Caco-2 (cell line): ENCODE measurements at places on chromosomes 3 and 15. TPM values are rescaled to one million over a fixed set of nuclear protein-coding genes. Genes with fewer than 3 reads are reported as not detected.
A peak's percentile ranks its signal among the peaks of the same experiment; 100 is the strongest.

DNA sequence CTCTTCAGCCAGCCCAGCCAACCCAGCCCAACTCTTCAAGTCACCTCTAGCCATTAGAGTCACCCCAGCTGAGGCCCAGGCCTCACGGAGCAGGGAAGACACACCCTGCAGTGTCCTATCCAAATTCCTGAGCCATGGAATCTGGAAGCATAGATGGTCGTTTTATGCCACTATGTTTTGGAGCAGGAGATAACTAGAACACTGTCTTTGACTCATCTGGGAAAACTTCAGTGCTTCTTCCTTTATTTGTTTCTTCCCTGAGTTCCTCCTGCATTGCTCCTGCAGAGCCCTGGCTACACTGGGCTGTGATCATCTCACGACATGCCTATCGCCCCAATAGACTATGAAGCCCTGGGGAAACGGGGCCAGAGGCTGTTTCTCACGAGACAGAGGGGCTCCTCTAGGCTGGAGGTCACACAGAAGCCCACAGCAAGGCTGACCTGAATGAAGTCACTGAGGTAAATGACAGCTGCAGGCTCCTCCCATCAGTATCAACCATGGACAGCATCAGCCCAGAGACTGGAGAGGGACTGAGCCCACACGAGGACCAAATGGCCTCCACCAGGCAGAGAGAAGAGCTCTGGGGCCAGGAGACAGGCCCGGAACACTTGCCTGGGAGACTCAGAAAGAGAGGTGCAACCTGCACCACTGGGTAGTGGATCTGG lies 22.7 kb downstream of the CRABP1 start:
- peaks cover 21% of the 10 kb centered on the region for H3K4me1 ChIP-seq
- no peak overlapping the region for H3K4me3 ChIP-seq
- DNase-seq = no peak
- H3K27me3 ChIP-seq = no peaks in the 10 kb centered on the region
- no peak overlapping the region for H3K27ac ChIP-seq

GRCh38 chr3:45130476-45130875 lies 15.7 kb downstream of the CDCP1 start:
- H3K27me3 ChIP-seq = no peaks in the 10 kb centered on the region
- H3K36me3 ChIP-seq = no peaks in the 10 kb centered on the region
- DNase-seq = no peak
- no peak overlapping the region for H3K4me3 ChIP-seq
- H3K4me1 ChIP-seq = no peaks in the 10 kb centered on the region

Gene PLCL2
- 0.07 TPM in 1 of 2 replicates, not detected in the other for total RNA-seq

DNA sequence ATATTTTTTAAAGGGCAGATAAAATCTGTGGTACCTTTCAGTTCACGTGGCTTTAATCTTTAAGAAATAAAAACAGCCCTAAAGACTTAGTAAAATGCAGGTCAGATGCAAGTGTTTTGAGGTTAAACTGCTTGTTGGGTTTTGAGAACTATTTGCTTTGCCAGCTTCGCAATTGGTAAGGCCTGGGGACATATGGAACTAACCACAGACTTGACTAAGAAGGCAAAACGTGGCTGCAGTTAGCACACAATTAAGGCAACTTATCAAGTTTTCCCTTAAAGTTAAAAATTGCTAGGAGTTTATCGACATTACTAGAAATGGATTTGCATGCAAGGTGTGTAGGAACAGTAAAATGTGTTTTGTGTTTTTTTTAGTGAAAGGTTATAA lies 206.9 kb downstream of the ZNF385D start:
- H3K36me3 ChIP-seq = no peaks in the 10 kb centered on the region
- H3K27ac ChIP-seq = no peak overlapping the region
- H3K4me3 ChIP-seq = no peak overlapping the region
- DNase-seq = no peak
- no peaks in the 10 kb centered on the region for H3K27me3 ChIP-seq

GRCh38 chr3:127964053-127964452 lies 49.0 kb downstream of the KBTBD12 start:
- no peaks in the 10 kb centered on the region for H3K27me3 ChIP-seq
- no peak overlapping the region for H3K4me3 ChIP-seq
- DNase-seq = no peak
- H3K4me1 ChIP-seq = peaks cover 12% of the 10 kb centered on the region
- no peaks in the 10 kb centered on the region for H3K36me3 ChIP-seq
- no peak overlapping the region for H3K27ac ChIP-seq

- no peak overlapping the region for H3K4me3 ChIP-seq
- H3K27me3 ChIP-seq = no peaks in the 10 kb centered on the region
- DNase-seq = no peak
- no peak overlapping the region for H3K27ac ChIP-seq
- H3K4me1 ChIP-seq = no peaks in the 10 kb centered on the region
Measured at GRCh38 chr3:125110016-125110875, 54.4 kb upstream of the HEG1 start.

Gene STRIT1
- total RNA-seq = not detected in 2 replicates

GRCh38 chr3:159852266-159852665 lies 136.4 kb upstream of the IL12A start:
- no peaks in the 10 kb centered on the region for H3K27me3 ChIP-seq
- H3K36me3 ChIP-seq = no peaks in the 10 kb centered on the region
- peaks cover 43% of the 10 kb centered on the region for H3K4me1 ChIP-seq
- no peak for DNase-seq

Gene TUSC7
- not detected in 2 replicates for total RNA-seq

DNA sequence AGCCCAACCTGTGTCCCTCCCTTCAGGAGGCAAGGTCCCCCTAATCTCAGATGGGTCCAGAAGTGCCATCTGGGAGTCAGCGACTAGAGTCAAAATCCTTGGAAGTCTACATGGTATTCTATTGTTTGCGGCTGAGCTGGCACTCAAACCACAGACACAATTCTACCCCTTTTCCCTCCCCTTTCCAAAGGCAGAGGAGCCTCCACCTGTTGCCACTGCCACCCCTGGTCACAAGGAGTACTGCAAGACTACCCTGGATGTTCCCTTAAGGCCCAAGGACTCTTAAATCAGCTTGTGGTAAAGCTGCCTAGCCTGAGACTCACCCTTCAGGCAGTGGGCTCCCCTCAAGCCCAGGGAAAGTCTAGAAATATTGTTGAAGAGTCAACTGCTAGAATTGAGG lies 4.3 kb upstream of the OR5H6 start:
- no peaks in the 10 kb centered on the region for H3K36me3 ChIP-seq
- no peak overlapping the region for H3K4me3 ChIP-seq
- peak; percentile 29 for DNase-seq
- no peaks in the 10 kb centered on the region for H3K27me3 ChIP-seq

GRCh38 chr15:75648156-75649000 lies 666 bp downstream of the SNX33 start:
- H3K4me1 ChIP-seq = peaks cover 45% of the 10 kb centered on the region
- peak overlapping the region; percentile 66 for H3K4me3 ChIP-seq
- H3K27me3 ChIP-seq = no peaks in the 10 kb centered on the region
- DNase-seq = peak; percentile 65

DNA sequence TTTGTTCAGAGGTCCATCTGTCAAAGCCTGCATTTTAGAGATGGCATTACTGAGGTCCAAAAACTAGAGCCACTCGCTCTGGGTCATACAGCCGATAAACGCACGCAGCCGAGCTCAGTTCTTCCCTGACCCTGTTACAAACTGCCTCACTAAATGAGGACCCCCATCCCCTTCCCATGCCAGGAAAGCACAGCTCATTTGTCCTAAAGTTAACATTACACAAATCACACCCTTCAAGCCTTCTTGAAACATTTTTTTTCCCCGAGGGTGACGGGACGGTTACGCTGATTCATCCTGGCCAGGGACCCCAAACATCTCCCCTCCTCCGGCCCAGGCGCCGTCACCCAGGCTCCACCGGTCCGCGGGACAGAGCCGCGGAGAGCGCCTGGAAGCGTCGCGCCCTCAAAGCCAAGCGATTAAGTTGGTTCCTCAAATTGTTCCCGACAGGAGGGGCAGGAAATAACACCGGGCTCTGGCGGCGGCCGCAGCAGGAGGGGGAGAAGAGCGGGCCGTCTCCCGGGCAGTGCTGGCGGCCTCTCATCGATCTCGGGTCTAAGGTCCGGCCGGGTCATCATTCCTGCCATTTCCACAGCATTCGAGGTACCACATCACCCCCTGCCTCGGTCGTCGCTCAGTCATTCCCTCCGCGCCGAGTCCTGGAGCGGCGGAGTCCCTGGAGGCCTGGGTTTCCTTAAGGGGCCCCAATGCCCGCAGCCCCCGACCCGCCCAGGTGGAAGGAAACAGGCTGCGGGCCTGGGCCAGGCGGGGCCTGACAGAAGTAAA lies 619 bp upstream of the CMTM8 start:
- peak overlapping the region; percentile 87 for H3K4me3 ChIP-seq
- H3K27me3 ChIP-seq = no peaks in the 10 kb centered on the region
- H3K4me1 ChIP-seq = peaks cover 14% of the 10 kb centered on the region
- DNase-seq = peak; percentile 56

Gene KNL1
- total RNA-seq = 24.8 and 29.5 TPM in 2 replicates

Gene CLSTN2
- total RNA-seq = 20.1 and 26.1 TPM in 2 replicates

Gene PATL2
- 0.32 TPM in 1 of 2 replicates, not detected in the other for total RNA-seq

Gene AVEN
- total RNA-seq = 8.3 and 8.7 TPM in 2 replicates

Gene ROPN1B
- total RNA-seq = 0.30 TPM in 1 of 2 replicates, not detected in the other

- no peaks in the 10 kb centered on the region for H3K27me3 ChIP-seq
- no peak overlapping the region for H3K4me3 ChIP-seq
- DNase-seq = no peak
- H3K36me3 ChIP-seq = no peaks in the 10 kb centered on the region
- peaks cover 8% of the 10 kb centered on the region; the same call in 1 of the 2 replicates for H3K4me1 ChIP-seq
Measured at GRCh38 chr3:40719660-40720287, 195.0 kb downstream of the ZNF621 start.

GRCh38 chr3:30357897-30358296 lies 248.5 kb upstream of the TGFBR2 start:
- peaks cover 8% of the 10 kb centered on the region for H3K4me1 ChIP-seq
- no peak for DNase-seq
- no peaks in the 10 kb centered on the region for H3K36me3 ChIP-seq
- H3K27ac ChIP-seq = no peak overlapping the region
- H3K4me3 ChIP-seq = no peak overlapping the region

GRCh38 chr15:41558400-41559238 lies at the start of gene TYRO3:
Gene TYRO3, plus strand, starts transcription at chr15:41559212. Its CDS starts 46 bp downstream, at chr15:41559258.
- H3K4me1 ChIP-seq = peaks cover 45% of the 10 kb centered on the region
- H3K27ac ChIP-seq = peak within 1 kb of the TSS; percentile 91
- H3K36me3 ChIP-seq = peaks cover 3% of the 10 kb centered on the region
- DNase-seq = peak; percentile 81
- H3K27me3 ChIP-seq = no peaks in the 10 kb centered on the region

Gene CLDN1
- total RNA-seq = 38.9 and 39.3 TPM in 2 replicates

Gene AGBL1
- not detected in 2 replicates for total RNA-seq

DNA sequence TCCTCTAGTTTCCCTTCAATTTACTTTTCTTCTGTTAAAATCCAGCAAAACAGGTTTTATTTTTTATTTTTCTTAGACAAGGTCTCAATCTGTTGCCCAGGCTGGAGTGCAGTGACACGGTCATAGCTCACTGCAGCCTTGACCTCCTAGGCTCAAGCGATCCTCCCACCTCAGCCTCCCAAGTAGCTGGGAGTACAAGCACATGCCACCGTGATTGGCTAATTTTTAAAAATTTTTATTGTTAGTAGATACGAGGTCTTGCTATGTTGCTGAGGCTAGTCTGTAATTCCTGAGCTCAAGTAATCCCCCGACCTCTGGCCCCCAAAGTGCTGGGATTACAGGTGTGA lies 41.6 kb downstream of the ILDR1 start:
- H3K27ac ChIP-seq = no peak overlapping the region
- H3K4me1 ChIP-seq = no peaks in the 10 kb centered on the region
- no peak overlapping the region for H3K4me3 ChIP-seq
- no peaks in the 10 kb centered on the region for H3K36me3 ChIP-seq
- H3K27me3 ChIP-seq = no peaks in the 10 kb centered on the region
- DNase-seq = no peak

DNA sequence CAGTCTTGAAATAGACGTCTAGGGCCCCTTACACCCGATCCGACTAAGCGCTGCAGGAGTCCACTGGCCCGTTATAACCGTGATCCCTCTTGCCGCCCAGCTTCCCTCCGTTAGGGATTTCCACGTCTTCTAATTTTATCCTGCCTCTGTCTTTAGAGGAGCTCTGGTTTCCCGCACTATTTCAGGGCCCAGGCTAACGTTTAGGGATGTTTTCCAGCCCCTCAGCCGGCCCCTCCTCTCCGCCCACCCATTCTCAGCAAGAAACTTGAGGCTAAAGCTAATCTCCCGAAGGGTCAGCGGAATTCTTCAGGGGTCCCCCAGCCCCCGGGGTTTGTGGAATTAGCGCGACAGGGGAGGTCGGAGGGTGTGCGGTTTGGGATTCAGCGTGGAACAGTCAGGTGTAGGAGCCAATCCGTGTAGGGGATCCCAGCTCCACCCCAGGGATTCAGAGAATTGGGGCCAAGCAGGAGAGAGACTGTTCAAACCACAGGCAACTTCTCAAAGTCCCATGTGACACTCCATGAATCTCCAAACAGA lies 1.6 kb downstream of the PTX3 start:
- H3K4me1 ChIP-seq = 0 out of 2 replicates have a peak, but pooled peaks cover 7% of the 10 kb centered on the region
- H3K27me3 ChIP-seq = no peaks in the 10 kb centered on the region; the same call in 1 of the 2 replicates
- H3K27ac ChIP-seq = no peak overlapping the region
- peak overlapping the region; percentile 35 for H3K4me3 ChIP-seq

GRCh38 chr3:50028346-50028745 lies 60.4 kb upstream of the RBM5 start:
- H3K4me1 ChIP-seq = no peaks in the 10 kb centered on the region
- no peaks in the 10 kb centered on the region for H3K27me3 ChIP-seq
- H3K36me3 ChIP-seq = no peaks in the 10 kb centered on the region
- H3K4me3 ChIP-seq = no peak overlapping the region

GRCh38 chr3:133757701-133758567 lies 11.7 kb downstream of the TF start:
- DNase-seq = no peak
- no peaks in the 10 kb centered on the region for H3K36me3 ChIP-seq
- H3K27ac ChIP-seq = no peak overlapping the region
- H3K4me1 ChIP-seq = no peaks in the 10 kb centered on the region

Gene TRPM1
- total RNA-seq = not detected in 2 replicates

DNA sequence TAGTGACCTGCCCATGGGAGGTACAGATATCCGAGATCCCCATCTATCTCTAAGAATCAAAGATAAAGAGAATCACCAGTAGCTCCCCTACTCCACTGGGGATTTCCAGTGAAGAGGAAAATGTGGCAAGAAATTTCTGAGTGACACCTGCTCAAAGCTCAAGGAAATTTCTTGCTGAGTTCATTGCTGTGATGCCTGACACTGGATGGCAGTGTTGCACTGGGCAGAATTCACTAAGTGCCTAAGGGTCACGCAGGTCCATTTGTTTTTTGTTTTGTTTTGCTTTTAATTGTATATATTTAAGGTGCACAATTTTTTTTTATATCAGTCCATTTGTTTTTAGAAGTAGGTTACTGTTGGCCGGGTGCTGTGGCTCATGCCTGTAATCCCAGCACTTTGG lies 109.5 kb upstream of the KCNAB1 start:
- H3K27me3 ChIP-seq = no peaks in the 10 kb centered on the region
- peaks cover 3% of the 10 kb centered on the region; the same call in 1 of the 2 replicates for H3K4me1 ChIP-seq
- no peak overlapping the region for H3K4me3 ChIP-seq
- peak; percentile 39 for DNase-seq
- no peaks in the 10 kb centered on the region for H3K36me3 ChIP-seq

- no peaks in the 10 kb centered on the region for H3K36me3 ChIP-seq
- peaks cover 10% of the 10 kb centered on the region for H3K4me1 ChIP-seq
- no peak overlapping the region for H3K27ac ChIP-seq
Measured at GRCh38 chr3:66638717-66639116, 137.9 kb upstream of the LRIG1 start.

DNA sequence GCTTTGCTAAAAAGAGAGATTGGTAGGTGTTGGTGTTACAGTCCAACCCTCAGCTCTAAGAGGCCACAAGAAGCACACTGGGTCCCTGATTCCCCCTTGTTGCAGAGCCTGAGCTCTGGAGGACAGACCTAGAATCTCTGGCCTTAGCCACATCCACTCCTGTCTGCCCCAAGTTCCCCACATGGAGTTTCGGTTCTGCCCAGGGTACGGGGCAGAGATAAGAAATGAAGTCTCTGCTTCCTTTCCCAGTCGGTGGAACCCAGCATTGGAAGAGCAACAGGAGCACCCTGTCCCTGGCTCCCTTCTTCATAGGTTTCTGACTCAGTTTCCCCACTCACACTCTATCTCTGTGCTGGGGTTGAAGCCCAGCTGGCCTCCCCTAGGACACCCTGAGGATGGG lies 13.2 kb downstream of the PRR23E start:
- H3K4me1 ChIP-seq = no peaks in the 10 kb centered on the region
- DNase-seq = no peak
- no peak overlapping the region for H3K27ac ChIP-seq
